GF-D8 (cell line): ENCODE measurements at places on chromosomes 7 and 10.

- no peak for DNase-seq
These were observed 19.0 kb downstream of the TES start for GRCh38 chr7:116229366-116229765.

DNA sequence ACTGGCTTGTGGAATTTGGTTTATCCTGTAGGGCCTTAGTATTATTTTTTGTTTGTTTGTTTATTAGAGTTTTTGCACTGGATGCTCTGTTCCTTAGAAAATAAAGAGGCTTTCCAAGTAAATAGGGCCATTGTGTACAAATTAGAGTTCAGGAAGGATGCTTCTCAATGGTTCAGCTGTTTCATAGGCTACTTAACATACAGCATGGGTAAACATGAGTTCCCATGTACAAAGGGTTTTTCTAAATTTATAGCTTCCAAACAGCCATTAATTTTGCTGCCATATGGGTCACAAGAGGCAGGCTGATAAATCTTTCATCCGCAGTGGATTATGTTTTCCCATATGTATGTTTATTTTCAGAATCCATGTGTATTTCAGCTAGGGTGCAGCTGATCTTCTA, 121.6 kb upstream of the WDR11 start:
- DNase-seq = no peak

GRCh38 chr7:19984231-19984632, 210.8 kb upstream of the TMEM196 start:
- no peak for DNase-seq

GRCh38 chr10:110172155-110172554, 35.2 kb upstream of the MXI1 start:
- no peak for DNase-seq

- DNase-seq = no peak
These were observed 226.8 kb downstream of the PRPF18 start for GRCh38 chr10:13813550-13813949.

GRCh38 chr7:1800902-1801301, 130.8 kb downstream of the ELFN1 start:
- DNase-seq = no peak
